ENCODE measurements at places on chromosomes 13 and 19.

GRCh38 chr13:40172878-40173277 lies 493.6 kb downstream of the FOXO1 start:
- no peak for DNase-seq

DNA sequence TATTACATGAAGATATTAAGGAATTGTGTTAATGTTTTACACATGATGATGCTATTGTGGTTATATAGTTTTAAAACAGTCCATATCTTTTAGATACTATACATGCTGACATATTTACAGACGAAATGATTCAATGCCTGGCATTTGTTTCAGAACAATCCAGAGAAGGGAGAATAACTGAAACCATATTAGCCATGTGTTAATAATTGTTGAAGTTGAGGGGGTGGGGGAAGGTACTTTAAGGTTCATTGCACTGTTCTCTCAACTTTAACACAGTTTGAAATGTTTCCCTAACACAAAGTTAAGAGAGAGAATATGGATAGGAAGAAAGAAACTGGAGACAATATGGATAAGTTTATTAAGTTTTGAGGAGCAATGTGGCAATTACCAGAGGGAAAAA lies 5.8 kb downstream of the CRYL1 start:
- DNase-seq: no peak

DNA sequence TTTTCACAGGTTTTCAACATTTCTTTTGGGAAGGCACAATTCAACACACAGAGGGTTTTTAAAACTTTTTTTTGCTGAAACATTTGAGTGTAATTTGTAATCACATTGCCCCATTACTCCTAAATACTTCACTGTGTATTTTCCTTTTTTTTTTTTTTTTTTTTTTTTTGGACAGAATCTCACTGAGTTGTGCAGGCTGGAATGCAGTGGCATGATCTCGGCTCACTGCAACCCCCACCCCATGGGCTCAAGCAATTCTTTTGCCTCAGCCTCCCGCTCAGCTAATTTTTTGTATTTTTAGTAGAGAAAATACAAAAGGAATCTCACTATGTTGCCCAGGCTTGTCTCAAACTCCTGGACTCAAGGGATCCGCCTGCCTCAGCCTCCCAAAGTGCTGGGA lies 14.8 kb upstream of the DNAJC15 start:
- no peak for DNase-seq

GRCh38 chr13:113754691-113755090 lies 4.3 kb upstream of the TMEM255B start:
- no peak for DNase-seq

- DNase-seq: no peak
Measured at GRCh38 chr13:44951184-44951583, 38.1 kb downstream of the NUFIP1 start.

GRCh38 chr13:36345438-36346221 lies 564 bp downstream of the SPART start:
- DNase-seq: peak; percentile 51

DNA sequence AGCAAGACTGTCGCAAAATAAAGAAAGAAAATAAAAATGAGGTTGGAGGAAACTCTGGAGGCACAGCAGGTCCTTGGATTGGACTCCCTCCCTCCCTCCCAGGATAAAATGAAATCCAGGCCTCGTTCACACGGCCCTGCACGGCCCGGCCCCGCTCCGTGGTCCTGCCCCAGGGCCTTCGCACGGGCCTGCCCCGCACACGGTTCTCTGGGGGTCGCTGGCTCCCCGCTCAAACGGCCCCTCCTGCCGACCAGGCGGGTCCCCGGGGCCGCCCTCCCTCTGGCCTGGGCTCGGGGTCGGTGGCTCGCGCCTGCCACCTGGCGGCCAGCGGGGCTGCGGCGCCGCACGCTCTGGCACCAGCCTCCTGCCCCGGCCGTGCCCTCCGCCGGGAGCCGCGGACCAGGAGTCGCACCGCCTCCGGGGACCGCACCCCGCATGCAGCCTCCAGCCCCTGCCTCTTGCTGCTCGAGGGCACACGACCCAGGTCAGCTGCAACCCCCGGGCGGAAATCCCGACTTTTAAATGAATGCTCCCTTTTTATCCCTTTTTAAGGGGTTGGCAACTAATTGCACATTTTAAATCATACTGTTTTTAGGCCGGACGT lies 1.5 kb upstream of the WDR18 start:
- peak; percentile 83 for DNase-seq

DNA sequence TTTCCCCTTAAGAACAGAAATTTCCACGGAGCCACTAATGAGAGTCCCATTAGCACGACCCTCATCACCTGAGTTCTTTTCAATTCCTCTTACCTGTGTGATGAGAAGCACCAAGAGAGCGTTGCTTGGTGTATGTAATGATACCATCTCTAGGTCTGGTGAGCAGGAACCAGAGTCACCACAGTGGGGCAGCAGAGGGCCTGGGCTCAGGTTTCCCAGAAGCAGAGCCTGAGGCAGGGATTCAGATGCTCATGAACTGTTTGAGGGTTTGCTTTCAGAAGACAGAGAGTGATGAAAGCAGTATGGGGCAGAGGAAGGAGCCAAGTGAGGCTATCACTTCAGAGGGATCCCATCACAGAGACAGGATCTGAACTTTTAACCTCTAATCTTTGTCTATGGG lies 3.1 kb upstream of the PTPRH start:
- peak; percentile 63 for DNase-seq

GRCh38 chr13:37608750-37609339 lies 10.3 kb upstream of the POSTN start:
- DNase-seq: no peak

GRCh38 chr13:26558074-26558805 lies 757 bp downstream of the WASF3 start:
- no peak for DNase-seq

GRCh38 chr13:67967031-67967430 lies 736.9 kb upstream of the PCDH9 start:
- no peak for DNase-seq

DNA sequence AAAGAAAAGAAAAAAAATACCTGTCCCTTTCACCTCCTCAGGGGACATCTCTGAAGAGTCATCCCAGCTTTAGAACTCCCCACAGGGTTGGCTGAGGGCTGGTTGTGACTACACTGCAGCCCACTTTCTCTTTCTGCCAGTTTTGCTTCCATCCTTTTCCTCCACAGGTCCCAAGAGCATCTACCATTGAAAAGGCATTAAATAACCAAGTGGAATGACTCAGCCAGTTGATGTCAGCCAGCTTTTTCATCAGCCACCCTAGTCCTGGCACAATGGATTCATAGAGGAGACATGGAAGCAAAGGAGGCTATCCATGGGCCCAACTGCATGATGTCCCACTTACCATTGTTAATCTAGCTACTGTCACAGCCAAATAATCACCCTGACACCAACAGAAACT lies 9.2 kb upstream of the RCBTB1 start:
- DNase-seq: no peak

- DNase-seq: no peak
Measured at GRCh38 chr13:96720446-96720845, 273.8 kb downstream of the OXGR1 start.

DNA sequence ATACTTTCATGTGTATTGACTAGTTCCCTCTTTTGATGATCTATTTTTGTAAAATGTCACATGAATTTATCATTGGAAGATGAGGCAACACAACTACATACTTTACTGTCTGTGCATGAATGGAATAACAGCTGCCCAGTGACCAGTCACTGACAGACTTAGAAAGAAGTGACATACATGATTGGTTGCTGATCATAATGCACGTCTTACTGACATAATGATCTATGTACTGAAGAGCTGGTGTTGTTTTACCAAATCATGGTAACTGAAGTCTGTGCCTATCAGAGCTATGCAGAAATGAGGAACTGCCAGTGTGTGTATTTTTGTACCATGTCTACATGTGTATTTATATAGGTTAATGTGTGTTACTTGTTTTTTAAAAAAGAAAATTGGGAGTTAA lies 26.5 kb downstream of the GPR18 start:
- DNase-seq: no peak

GRCh38 chr13:93146584-93147297 lies 79.9 kb upstream of the GPC6 start:
- peak; percentile 14 for DNase-seq

DNA sequence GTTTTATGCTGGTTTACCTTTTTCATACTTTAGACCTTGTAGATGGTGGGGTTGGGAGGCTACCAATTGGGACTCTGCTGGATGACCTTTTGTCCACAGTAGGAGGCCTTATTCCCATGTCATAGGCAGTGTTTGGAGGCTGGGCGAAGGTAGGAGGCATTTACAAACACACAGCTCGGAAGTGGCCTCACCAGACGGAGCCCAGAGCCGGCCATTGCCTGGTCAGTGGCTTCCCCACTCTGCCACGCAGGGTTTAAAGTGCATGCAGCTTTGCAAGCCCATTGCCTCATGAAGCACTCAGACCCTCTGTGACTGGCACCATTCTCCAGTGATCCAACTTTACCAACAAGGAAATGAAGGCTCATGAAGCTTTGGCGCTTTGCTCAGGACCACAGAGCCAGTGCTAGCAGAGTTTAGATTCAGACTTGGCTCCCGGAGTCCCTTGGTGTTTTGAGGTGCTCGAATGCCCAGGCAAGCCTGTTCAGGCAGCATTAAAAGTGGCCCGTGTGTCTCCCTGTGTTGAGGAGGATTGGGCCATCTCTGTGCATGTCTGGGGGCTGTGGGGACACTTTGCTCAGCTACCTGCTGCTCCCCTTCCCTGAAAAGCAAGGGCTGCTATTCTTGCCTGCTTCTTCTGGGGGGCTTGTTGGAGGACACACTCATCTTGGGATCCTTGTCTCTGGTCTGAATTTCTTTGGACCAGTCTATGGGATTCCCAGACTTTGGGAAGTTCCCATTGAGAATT lies 148.7 kb downstream of the ZNF536 start:
- DNase-seq: no peak

GRCh38 chr13:91381371-91381770 lies 17.1 kb upstream of the GPC5 start:
- DNase-seq: no peak

GRCh38 chr13:74061926-74062595 lies 72.1 kb downstream of the KLF12 start:
- DNase-seq: peak; percentile 50

GRCh38 chr19:41551212-41551610 lies 24.8 kb upstream of the CEACAM21 start:
- DNase-seq: no peak
